Activated CD4-positive, alpha-beta T cell treated with anti-CD3 and anti-CD28 coated beads, Interleukin-2, Interleukin-6, amounts not matched to agents 100 ng/mL and 50 ng/mL, durations not matched to agents 16 hours and 8 hours (primary cell): ENCODE measurements at places on chromosomes 7 and 10.

GRCh38 chr10:87818505-87819288 is 671 bp upstream of the ATAD1 start:
- DNase-seq, result peak; percentile 63

GRCh38 chr10:24822590-24822989 is 98.9 kb upstream of the ARHGAP21 start:
- peak; percentile 42 for DNase-seq

DNA sequence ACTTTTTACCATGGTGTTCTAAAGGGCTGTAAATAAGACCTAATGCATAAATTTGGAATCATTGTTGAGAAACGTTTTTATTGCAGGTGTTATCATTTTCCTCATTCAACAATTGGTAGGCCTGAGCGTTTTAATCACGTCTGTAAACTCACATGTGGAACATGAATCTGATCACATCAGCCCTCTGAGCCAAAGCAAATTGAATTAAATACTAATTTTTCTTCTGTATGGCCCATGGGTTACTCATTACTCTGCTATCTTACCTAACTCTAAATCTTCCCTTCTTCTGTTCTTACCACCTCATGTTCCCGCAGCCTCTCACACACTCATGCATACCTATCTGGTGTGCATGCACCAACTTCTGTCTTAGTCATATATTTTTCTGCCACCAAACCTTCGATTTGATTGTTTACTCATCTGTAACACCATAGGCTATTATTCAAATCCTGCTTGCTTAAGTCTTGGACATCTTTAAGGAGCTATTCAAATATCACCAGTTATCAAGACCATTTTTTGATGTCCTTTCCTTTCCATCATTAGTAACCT is 82.3 kb downstream of the NXPH1 start:
- DNase-seq, result no peak

DNA sequence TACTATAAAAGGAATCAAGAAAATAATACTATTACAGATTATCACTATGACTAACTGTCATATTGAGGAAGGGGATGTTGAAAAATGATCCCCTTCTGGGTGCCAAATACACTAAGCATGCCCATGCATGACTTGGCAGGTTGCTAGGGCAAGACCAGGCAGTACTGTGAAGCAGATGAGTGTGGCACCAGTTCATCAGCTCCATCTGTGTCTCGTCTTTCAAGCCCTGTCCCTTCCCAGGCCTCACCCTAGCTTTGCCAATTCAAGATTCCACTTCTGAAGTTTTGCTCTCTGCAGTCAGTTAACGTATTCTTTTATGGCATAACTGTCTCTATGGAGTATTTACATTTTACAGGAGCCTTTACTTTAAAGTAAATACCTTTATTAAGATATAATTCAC is 135.6 kb upstream of the HPS1 start:
- no peak for DNase-seq

- DNase-seq, result no peak
These were observed 4.7 kb upstream of the PYROXD2 start for GRCh38 chr10:98419469-98420261.

GRCh38 chr7:36119005-36119706 is 33.9 kb upstream of the EEPD1 start:
- DNase-seq, result no peak

GRCh38 chr7:17988141-17988540 is 39.5 kb downstream of the PRPS1L1 start:
- DNase-seq, result no peak

DNA sequence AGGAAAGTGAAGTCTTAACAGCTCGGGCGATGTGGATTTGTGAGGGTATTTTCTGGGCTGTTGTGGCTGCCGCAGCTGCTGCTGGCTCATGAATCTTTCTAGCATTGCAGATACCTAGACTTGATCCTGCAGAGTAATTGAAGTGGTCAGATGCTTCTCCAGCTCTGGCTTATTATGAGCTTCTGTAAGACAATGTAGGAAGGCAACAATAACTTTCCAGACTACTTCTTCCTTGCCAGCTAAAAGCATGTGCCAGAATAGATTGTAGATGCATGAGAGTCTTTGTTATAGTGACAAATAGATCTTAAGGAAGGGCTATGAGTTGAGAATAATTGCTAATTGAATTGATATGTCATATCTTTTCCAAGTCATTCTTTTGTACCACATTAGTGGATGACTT is 461.4 kb upstream of the POT1 start:
- no peak for DNase-seq

DNA sequence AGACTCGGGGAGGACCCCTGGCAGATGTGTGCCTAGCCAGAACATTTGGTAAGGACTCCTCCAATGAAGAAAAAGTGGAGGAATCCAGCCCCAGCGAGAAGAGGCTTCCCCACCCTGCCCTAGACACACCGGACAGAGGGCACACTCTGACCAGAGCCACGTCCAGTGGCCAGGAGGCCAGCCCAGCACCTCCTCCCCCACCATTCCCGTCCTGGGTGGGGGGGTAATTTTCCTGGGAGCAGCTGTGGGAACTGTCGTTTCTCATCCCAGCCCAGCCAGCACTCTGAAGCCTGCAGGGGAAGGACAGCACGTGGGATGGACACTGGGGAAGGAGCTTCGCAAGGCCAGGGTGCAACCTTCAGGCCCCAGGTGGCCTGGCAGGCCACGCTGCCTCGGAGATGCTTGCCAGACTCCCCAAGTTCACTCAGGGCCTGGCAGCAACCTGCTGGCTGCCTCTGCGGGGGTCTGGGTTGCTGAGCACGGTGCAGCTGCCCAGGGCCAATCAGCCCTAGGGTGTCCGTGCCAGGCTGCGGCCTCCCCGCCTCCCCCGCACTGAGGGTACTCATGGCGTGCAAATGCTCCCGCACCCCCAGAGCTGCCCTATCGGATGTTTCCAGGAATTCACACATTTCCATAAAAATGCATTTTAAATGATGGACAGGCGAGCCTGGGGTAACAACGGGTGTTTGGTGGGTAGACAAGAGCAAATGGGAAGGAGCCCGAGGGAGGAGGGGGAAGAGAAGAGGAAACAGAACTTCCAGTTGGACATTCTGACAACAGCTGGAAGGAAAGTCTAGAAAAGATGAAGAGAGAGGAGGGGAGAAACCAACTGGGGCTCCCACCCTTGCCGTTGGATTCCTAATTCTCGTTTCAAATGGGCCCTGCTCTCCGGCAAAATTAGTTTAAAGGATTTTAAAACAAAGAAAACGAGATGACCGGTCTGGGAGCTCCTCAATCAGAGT is 1.9 kb upstream of the EN2 start:
- DNase-seq, result no peak

DNA sequence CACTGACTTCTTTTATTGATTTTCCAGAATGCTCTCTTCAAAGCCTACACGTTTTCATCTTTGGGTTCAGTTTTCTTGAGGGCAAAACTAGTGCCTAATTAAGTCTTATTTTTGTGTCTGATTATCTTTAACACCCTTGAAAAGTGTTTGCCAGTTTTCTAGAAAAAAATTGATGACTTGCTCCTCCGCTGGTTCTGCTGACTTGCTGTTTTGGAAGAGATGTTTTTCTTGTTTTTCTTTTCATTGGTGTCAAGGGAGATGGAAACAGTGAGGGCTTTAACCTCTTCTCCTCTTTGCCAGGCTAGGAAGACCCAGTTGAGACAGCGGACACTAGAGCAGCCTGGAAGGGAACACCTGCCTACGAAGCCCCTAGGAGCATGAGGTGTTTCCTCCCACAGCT is 123.7 kb upstream of the EEPD1 start:
- no peak for DNase-seq

DNA sequence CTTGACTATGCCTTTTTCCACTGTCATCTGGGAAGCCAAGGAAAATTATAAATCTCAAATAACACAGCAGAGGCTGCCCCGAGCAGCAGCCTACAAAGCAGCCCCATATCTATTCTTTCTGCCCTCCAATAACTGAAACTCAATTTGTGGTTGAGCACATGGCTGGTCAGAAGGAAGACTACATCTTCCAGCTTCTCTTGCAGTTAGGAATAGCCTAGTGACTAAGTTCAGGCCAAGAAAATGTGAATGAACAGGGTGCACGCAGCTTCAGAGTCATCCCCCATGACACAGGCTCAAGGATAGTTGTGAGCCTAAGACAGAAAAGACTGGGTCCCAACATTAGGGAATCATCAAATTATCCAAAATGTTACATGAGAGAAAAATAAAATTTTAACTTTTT is 42.3 kb downstream of the CHCHD3 start:
- no peak for DNase-seq
